ENCODE measurements at places on chromosomes 16 and 17. TPM values are rescaled to one million over a fixed set of nuclear protein-coding genes. Genes with fewer than 3 reads are reported as not detected.

Gene CCL17
- not detected for total RNA-seq

Gene SGCA
- total RNA-seq = 5.5 TPM

Gene TMC8
- total RNA-seq = not detected

Gene NPIPB13
- total RNA-seq = 0.29 TPM

Gene DNASE1L2
- total RNA-seq = 0.86 TPM

Data from placental pericyte (primary cell).